ENCODE measurements at places on chromosomes 2 and 18. TPM values are rescaled to one million over a fixed set of nuclear protein-coding genes. Genes with fewer than 3 reads are reported as not detected.

- H3K27ac ChIP-seq: no peak overlapping the region
- H3K4me1 ChIP-seq: no peaks in the 10 kb centered on the region
- DNase-seq: no peak
- H3K36me3 ChIP-seq: peaks cover 37% of the 10 kb centered on the region
Measured at GRCh38 chr2:127847931-127848330, 10.0 kb downstream of the POLR2D start.

- H3K36me3 ChIP-seq: no peaks in the 10 kb centered on the region
- peak overlapping the region; percentile 78 for H3K4me3 ChIP-seq
- H3K27ac ChIP-seq: peak overlapping the region; percentile 96
- DNase-seq: no peak
- no peaks in the 10 kb centered on the region for H3K27me3 ChIP-seq
- H3K4me1 ChIP-seq: peaks cover 20% of the 10 kb centered on the region
Measured at GRCh38 chr2:160970052-160970965, 189.9 kb upstream of the TANK start.

DNA sequence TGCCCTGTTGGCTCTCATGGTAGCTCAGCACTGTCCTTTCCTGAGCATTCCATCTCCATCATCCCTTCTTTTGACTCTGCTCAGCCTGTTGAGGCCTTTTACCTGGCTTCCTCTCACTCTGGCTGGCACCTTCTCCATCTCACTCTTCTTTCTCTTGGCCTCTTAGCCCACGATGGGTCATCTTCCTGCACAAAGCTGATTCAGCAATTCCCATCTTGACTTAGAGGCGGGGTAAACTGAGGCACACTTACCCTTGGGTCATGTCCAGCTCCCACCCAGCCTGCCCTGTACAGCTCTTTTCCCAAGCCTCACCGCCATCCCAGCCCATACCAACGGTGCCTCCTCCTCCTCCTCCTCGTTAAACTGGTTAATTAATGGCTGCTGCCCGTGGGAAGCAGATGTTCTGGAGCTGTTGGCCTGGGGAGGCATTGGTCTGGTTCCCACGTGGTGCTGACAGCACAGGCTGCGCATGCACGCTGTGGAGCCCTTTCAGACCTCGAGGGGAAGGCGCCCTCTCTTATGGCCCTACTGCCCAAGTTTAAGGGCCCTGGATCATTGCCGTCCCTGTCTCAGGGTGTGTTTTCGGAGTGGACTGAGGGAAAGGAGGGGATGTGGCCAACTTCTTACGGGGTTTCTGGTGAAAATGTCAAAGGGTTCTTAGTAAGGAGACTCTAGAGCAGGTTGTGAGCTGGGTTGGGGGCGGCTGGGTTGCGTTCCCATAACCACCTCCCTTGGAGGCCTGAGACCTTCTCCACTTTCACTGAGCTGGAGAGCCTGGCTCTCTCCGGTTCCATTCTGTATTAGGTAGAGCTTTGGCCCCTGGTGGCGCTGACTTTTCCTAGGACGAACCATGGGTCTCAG is 10.9 kb downstream of the WNT10A start:
- peaks cover 22% of the 10 kb centered on the region for H3K4me1 ChIP-seq
- DNase-seq: no peak
- H3K36me3 ChIP-seq: no peaks in the 10 kb centered on the region
- H3K4me3 ChIP-seq: no peak overlapping the region

DNA sequence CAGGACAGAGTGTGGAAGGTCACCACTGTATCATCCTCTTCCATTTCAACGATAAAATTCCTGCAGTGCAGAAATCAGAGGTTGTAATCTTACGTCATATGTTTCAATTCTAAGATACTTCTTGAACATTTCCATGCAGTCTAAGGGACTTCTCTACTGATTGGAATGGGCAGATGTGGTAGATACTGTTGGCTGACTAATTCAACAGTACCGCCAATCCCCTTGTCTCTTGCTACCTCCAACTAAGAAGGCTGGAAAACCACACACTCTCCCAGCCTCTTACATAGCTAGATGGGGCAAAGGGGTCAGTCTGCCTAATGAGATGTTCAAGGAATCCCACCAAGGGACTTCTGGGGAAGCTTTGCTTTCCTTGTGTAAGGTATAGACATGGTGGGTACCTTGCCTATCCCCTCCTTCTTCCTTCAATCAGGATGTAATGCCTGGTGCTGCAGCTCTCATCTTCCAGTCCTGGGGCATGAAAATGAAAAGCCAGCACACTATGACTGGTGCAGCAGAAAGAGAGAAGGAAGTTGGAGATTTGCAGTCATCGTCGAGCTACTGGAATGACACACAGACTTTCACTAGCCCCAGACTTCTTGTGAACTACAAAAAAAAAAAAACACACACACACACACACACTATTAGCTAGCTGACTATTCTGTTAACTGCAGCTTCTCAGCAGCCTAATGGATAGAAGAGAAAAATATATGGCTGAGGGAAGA is 84.1 kb downstream of the ALPK2 start:
- no peak overlapping the region for H3K4me3 ChIP-seq
- DNase-seq: no peak
- H3K4me1 ChIP-seq: peaks cover 36% of the 10 kb centered on the region
- no peaks in the 10 kb centered on the region for H3K36me3 ChIP-seq

DNA sequence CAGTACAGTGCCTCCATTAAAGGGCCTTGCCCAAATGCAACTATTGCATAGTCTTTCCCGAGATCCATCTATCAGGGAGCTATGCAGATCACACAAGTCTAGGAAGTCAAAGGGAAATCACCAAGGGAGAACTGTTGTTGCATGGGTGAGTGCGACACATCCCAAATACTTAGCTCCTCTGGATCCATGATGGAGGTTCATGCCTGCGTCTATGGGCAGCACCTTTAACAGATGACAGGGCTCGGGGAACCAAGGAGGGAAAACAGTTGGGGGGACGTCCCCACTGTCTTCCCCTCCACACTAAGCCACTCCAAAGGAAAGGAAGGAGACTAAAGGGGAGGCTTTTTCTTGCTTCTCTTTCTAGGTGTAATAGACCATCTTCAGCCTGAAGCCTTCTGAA is 552.8 kb upstream of the PKDCC start:
- H3K27ac ChIP-seq: no peak overlapping the region
- no peak overlapping the region for H3K4me3 ChIP-seq
- no peaks in the 10 kb centered on the region for H3K4me1 ChIP-seq
- H3K27me3 ChIP-seq: no peaks in the 10 kb centered on the region
- DNase-seq: no peak

GRCh38 chr2:168155046-168155445 is 92.3 kb downstream of the STK39 start:
- H3K27ac ChIP-seq: peak overlapping the region; percentile 62
- H3K36me3 ChIP-seq: peaks cover 27% of the 10 kb centered on the region
- no peaks in the 10 kb centered on the region for H3K27me3 ChIP-seq
- no peak for DNase-seq
- H3K4me1 ChIP-seq: peaks cover 33% of the 10 kb centered on the region
- H3K4me3 ChIP-seq: no peak overlapping the region

LRATD1 gene
- total RNA-seq: 21.6 TPM

OXER1 gene
- total RNA-seq: 2.8 TPM

HOXD4 gene
- total RNA-seq: 37.0 TPM
